Activated B cell treated with CpG ODN at 0.5 μM for 24 hours (primary cell): ENCODE measurements at places on chromosomes 7 and 10. TPM values are rescaled to one million over a fixed set of nuclear protein-coding genes. Genes with fewer than 3 reads are reported as not detected.

- DNase-seq, result no peak
Measured at GRCh38 chr7:153935095-153935494, 117.1 kb upstream of the DPP6 start.

DNA sequence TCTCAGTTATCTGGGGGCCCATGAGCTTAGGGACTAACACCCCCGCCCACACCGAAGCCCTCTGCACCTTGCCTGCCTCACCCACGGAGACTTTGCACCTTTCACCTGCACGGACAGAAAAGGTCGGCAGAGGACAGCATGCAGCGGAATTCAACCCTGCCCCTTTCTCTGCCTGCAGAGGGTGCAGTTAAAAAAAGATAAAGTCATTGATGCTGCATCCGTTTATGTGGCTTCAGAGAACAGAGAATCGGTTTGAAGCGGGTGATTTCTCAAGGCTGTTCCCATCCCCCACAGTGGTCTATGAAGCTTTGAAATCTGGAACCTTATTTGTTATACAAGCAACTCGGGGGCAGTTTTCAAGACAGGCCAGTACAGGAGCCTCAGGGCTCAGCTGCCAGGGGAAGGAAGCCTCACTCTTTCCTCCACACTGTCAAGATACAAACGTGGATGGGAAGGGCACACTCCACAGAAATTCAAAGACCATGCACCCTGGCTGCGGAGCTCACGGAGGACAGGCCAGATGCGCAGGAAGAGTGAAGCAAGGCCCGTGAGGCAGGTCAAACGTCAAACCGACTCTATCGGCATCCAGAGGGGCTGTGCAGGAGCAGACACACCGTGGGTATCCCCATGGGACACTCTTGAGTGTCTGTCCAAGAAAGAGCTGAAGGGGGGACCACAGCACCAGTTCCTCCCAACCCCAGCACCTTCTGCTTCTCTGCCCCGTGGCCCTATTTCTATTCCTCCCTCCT is 66.3 kb downstream of the INSIG1 start:
- DNase-seq, result no peak

DNA sequence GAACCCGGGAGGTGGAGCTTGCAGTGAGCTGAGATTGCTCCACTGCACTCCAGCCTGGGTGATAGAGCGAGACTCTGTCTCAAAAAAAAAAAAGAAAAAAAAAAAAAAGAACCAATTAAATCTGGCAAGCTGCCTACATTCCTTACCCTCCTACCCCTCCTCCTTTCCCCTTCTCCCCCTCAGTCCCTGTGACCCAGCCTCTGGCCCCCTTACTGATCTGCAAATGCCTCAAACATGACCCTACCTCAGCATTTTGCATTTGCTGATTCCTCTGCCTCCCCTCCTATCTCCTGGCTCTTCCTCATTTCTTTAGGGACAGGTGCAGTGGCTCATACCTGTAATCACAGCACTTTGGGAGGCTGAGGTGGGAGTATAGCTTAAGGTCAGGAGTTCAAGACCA is 19.3 kb downstream of the CDHR3 start:
- DNase-seq, result no peak

Gene SKIDA1
- 0.60 TPM in 1 of 2 replicates, not detected in the other for total RNA-seq

Gene FRMPD2
- total RNA-seq, result not detected in 2 replicates

Gene MYL7
- not detected in 2 replicates for total RNA-seq
